ENCODE measurements at places on chromosomes 5 and 9.
A peak's percentile ranks its signal among the peaks of the same experiment; 100 is the strongest.

GRCh38 chr5:73918791-73919221 lies 292.8 kb downstream of the ARHGEF28 start:
- no peak for DNase-seq

GRCh38 chr5:5320062-5320805 lies 102.2 kb upstream of the ICE1 start:
- no peak for DNase-seq

- no peak for DNase-seq
Observed at GRCh38 chr9:79687131-79687447, 115.3 kb downstream of the TLE4 start.

GRCh38 chr5:1948111-1948510 lies 65.4 kb upstream of the IRX4 start:
- no peak for DNase-seq

GRCh38 chr5:141437221-141437620 lies 6.9 kb downstream of the PCDHGA12 start:
- no peak for DNase-seq

- DNase-seq, result no peak
Observed at GRCh38 chr5:167790462-167791260, 500.8 kb upstream of the WWC1 start.

DNA sequence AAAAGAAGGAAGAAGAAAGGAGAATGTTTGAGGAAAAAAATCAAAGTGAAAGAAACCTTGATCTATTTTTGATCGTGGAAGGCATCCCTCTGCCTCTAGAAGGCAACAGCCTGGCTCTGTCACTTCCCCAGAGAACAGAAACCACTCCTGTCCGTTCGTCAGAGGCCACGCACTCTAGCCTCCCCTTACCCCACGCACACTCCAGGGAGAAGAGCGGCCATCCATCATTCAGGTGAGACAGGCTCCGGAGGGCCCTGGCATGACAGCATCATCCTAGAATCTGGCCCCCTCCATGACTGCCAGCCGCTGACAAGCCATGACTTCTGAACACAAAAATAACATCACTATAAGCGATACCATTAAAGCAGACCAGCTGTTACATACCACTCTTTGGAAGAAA lies 135.8 kb downstream of the ROR2 start:
- no peak for DNase-seq

DNA sequence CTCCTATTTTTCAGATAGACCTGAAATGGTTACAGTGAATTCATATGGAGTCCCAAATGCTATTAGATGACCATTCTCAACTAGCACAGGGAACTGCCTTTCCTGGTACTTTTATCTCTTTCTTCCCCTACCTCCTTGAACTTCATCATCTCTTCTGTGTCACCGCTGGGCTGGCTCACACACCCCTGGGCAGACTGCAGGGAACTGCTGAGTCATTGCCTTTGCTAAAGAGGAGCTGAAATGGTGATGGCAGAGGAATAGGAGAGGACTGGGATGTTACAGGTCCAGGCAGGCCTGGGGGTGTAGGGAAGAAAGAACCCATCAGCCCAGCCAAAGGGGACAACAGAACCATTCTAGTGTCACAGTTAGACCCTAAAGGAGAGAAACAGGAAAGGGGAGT lies 322.3 kb downstream of the ASTN2 start:
- no peak for DNase-seq

- no peak for DNase-seq
Observed at GRCh38 chr5:163670036-163670435, 164.6 kb downstream of the MAT2B start.

DNA sequence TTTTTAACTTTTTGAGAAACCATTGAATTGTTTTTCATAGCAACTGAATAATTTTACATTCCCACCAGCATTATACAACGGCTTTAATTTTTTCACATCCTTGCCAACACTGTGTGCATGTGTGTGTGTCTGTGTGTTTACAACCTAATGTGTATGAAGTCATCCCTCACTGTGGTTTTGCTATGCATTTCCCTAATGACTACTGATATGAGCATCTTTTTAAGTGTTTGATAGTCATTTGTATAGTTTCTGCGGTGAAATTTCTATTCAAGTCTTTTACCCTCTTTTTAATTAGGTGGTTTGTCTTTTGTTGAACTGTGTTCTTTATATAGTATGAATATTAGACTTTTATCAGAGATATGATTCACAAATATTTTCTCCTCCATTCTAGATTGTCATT lies 263.1 kb upstream of the COX7C start:
- no peak for DNase-seq

- no peak for DNase-seq
Observed at GRCh38 chr5:143761663-143762062, 50.3 kb upstream of the HMHB1 start.

DNA sequence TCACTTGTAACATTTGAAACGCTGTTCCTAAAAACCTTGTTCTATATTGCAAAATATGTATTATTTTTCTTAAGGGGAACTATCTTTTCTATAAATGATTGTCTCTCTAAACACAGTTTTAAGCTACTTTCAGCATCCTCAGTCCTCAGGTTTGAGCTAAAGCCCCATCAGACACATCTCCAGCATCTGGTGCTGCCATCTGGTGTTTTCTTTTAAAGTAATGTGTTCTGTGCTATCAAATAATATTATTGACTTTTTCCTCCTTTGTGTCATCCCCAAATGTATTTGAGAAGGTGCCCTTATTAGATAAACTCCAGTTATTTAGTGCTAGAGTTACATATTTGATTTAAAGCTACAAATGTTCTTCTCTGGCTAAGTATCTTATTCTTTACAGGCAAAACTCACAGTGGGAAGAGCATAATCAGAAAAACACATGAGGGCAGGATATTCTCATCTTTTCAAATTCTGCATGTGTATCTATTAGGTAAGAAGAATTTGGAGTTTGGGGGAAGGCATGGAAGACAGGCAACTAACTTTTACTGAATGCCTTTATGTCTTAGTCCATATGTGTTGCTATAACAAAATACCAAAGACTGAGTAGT lies 27.5 kb downstream of the ZNF474 start:
- DNase-seq, result no peak

GRCh38 chr5:43193894-43194265 lies 1.9 kb downstream of the NIM1K start:
- no peak for DNase-seq

DNA sequence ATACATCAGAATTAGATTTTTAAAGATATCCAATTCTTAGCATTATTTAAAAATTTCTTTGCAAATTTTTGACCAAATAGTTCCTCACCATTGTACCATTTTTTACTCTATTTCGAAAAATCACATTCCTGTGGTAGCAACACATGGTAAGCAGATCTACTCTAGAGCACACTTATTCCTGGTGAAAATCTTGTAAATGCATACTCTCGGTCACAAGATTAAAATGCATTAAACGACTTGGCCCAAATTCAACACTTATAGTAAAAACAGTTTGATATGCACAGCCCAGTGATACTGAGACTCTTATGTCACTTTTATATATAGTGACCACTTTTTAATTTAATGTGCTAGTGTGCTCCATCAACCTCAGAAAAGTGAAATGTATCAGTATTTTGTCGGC lies 208.8 kb upstream of the TARS1 start:
- no peak for DNase-seq

GRCh38 chr9:32701321-32702022 lies 66.0 kb upstream of the TAF1L start:
- no peak for DNase-seq

DNA sequence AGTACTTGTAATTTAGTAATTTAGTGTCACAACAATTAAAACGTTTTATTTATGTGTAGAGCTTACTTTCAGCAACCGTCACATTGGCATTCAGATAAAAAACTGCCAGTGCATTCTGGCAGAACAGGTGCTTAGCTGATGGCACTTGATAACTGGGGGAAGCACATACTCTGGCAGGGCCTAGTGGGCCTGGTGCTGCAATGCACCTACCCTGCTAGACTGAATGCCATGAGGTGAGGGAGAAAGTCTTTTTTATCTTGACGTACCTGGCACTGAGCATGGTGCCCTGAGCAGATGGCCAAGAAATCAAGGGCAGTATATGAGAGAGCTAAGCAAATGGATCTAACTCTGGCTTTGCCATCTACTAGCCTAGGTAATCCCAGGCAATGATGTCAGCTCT lies 280.6 kb upstream of the EFNA5 start:
- DNase-seq, result no peak

GRCh38 chr5:121763665-121764064 lies 88.0 kb upstream of the FTMT start:
- no peak for DNase-seq

DNA sequence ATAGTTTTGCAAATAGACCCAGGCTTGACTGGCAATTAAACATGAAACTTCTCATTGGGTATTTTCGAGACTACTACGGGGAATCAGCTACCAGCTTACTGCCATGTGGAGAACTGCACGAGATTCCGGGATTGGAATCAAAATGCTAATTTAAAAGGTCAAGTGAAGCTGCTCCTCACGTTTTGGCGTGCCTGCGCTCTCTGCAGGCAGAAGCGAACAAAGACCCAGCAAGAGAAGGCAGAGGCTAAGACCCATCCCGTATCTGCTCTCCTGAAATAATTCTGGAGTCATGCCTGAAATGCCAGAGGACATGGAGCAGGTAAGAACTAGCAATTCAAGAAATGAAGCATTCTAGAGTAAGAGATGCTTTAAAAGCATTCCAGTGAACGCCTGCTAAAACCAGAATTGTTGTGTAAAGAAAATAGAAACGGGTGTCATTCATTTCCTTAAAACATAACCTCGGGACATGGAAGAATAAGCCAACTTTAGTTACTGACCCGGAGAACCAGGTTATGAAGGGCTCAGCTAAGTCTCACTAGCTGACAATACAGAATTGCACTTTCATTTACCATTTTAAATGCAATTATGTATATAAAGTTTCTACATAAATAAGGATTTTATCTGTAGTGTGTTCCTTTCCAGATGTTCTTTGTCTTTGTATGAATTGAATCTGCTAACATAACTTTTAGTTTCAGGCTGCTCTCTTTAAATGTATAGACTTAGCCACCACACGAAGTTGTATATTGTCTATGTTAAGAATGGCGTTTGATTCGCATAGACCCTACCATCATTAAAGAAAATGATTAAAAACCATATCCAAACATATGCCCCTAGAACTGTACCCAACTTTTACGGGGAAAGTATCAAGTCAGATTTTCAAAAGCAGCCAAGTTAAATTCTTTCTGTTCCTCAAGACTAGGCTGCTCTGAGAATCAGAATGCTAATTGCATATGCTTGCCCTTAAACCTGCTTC lies 2.0 kb upstream of the MAT2B start:
- DNase-seq, result peak; percentile 55

DNA sequence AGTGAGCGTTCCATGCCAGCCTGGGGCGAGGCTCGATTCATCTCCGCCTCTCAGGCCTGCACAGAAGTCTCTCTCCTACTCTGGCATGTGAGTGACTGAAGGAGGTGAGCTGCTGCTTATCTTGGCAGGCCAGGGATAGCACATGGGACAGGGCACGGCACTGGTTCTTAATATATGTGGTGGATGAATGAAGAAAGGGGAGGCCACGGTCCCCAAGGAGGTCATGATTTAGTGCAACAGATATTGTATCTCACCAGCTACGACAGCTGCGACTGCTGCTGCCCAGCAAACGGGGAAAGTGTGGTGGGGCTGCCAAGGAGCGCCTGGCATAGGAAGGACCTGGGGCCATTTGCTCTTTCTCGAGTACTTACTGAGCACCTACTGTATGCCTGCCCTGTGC lies 19.3 kb upstream of the MAPK9 start:
- DNase-seq, result no peak

- no peak for DNase-seq
Observed at GRCh38 chr9:3180696-3181048, 336.8 kb upstream of the PUM3 start.

- no peak for DNase-seq
Observed at GRCh38 chr5:79436224-79436623, 77.7 kb downstream of the HOMER1 start.

- DNase-seq, result no peak
Observed at GRCh38 chr9:99488131-99489059, 266.3 kb downstream of the SEC61B start.

DNA sequence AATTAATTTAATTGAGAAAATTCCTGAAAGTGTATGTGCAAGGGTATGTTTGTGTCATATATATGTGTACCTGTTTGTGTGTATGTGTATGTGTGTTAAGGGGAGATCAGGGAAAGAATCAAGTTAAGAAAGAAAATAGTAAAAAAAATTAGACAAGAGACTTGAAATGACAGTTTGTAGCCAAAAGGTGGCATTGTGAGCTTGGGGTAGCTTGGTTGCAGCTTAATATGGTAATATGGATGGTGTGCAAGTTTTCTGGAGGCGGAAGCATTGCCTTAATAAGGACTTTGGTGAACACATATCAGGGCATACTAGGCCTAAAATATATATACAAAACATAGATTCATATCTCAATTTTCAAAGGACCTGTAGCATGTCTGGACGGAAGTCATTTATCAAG lies 129.9 kb downstream of the INSYN2B start:
- no peak for DNase-seq

- DNase-seq, result no peak
Observed at GRCh38 chr5:21882074-21882745, 970.9 kb downstream of the CDH12 start.

DNA sequence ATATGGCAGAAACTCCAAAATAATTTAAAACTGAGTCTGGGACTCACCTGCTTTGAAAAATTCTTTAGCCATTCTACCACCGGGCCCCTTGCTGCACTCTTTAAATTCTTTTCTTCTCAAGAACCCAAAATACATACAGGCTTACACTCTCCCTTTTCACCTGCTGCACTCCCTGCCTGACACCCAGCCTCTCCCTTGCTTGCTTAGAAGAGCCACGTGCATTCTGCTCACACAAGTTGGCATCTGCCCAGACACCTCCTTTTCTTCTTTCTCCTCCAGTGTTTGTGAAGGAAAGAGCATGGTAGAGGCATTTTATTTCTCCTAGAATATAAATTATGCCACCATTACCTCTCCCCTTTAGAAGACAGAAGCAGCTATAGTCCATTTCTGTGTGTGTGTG lies 39.0 kb upstream of the AOPEP start:
- DNase-seq, result no peak

DNA sequence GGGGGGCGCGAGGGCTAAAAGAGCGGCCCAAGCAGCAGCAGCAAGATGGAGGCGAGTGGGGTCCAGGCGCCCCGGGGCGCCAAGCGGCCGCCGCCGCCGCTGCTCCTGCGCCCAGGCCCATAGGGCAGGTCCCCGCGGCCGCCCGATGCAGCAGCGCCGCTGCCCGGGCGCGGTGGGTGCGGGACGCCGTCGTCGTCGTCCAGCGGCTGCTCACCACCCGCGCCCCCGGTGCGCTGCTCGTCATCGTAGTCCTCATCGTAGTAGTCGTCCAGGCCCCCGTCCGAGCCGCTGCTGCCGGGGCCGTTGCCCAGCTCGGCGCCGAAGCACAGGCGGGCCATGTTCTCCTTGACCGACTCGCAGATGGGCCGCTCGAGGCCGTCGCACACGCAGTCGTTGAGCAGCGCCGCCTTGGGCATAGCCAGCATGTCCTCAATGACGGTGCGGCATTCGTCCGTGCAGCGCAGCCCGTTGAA lies 1.5 kb downstream of the GAS1 start:
- no peak for DNase-seq

DNA sequence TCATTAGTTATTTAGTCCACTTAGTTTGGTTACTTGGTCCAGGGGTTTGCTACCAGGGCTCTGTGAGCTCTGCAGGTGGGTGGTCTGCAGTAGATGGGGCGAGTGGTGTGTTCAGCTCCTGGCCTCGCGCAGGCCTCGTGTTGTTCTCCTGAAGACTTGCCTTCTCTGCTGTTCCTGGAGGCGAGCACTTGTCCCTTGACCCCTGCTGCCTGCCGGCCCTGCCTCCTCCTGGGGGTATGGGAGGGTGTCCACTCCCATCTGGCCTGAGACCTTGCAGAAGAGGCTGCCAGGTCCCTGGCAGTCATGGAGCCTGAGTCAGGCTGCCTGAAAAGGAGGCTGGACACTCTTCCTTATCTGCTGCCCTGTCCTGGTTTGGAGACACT lies 137.0 kb downstream of the CACNA1B start:
- no peak for DNase-seq

- DNase-seq, result no peak
Observed at GRCh38 chr9:20512106-20512505, 110.2 kb downstream of the MLLT3 start.
